Stimulated activated CD8-positive, alpha-beta memory T cell treated with anti-CD3 and anti-CD28 coated beads, Interleukin-4, amount 100 ng/mL, for 1 hour (primary cell): ENCODE measurements at places on chromosomes 13 and 19.

DNA sequence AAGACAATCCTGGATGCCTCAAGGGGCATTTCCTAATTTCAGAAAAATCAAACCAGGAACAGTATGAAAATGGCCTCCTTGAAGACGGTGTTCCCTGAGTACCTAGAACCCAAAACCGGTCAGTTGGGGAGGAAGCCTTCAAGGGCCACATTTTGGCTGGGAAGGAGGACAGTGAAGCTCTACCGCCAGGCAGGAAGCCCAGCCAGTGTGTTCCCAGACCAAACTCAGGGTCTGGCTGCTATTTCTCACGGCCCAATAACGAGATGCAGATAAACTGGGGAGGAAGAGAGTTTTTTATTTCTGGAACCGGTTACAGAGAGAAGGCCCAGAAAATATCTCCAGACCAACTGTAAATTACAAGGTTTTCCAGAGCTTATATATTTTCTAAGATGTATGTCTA lies 24.3 kb upstream of the CEACAM21 start:
- no peak for DNase-seq

GRCh38 chr19:5632657-5633056 lies 9.8 kb downstream of the SAFB start:
- no peak for DNase-seq

- DNase-seq = no peak
These were observed 239.9 kb downstream of the VWA8 start for GRCh38 chr13:41720839-41721561.

GRCh38 chr19:48742096-48742495 lies 1.7 kb upstream of the RASIP1 start:
- no peak for DNase-seq

- DNase-seq = no peak
These were observed 773.2 kb upstream of the SLC10A2 start for GRCh38 chr13:103839460-103839859.

DNA sequence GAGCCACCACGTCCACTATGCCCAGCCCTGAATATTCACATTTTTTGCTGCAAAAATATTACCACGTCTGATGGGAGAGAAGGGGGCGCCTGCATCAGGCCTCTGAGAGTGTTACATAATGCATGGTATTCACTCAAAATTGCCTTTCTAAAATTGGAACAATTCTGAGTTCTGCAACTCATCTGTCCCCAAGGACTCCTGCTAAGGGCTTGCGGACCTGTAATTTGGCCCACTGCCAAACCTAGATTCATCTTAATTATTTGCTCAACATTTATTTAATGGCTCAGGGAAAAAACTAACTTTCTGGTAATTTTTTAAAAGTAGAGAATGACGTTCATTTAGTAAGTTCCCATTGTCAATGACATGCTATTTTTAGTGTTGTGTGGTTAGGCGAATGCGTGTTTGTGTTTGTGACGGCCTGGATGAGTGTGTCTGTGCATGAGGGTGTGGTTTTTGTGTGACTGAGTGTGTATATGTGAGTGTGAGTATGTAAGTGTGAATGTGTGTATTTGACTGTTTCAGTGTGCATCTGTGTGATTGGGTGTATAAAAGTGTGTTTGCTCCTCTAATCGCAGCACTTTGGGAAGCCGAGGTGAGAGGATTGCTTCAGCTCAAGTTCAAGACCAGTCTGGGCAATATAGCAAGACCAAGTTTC lies 8.8 kb downstream of the INAFM1 start:
- no peak for DNase-seq

GRCh38 chr13:65595916-65596315 lies 1634.2 kb downstream of the PCDH9 start:
- no peak for DNase-seq

DNA sequence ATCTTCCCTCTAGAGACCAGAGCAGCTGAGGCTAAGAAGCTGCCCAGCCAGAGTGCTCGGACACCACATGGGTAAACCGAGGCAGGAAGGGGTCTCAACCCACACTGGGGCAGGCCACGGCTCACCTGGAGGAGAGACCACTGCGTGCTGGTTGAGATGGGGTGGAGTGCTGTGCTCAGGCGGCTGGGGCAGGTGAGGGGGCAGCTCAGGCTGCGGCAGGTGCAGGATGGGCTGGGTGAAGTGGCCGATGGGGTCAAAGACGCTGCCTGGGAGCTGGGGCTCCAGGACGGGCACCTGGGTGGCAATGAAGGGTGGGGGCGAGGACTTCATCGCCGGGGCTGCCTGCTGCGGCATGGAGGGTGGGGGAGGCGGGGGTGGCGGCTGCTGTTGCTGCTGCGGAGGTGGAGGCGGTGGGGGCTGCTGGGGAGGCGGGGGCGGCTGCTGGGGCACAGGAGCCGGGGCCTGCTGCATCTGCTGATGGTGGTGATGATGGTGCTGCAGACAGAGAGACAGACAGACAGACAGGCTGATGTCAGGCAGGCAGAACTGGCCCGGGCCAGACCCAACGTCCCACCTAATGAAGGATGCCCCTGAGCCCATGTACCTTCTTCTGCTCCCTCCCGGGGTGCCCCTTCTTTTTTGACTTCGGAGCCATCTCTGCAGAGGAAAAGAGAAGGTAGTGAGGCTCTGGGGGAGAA lies 12.0 kb upstream of the EPHX3 start:
- DNase-seq = no peak

DNA sequence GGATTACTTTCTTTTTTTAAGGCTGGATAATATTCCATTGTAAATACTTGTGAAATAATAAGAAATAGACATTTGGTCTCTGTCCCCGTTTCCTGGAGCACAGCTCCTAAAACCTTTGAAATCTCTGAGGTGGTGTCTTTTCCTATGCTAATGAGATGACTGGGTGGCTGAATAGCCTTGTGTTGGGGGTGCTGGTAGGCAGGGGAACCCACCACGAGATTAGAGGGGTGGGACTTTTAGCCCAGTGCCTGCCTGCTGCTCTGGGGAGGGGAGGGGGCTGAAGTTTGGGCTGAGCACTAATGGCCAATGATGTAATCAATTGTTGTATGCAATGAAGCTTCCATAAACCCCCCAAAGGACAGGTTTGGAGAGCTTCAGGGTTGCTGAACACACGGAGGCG lies 175.7 kb downstream of the FGF9 start:
- no peak for DNase-seq

DNA sequence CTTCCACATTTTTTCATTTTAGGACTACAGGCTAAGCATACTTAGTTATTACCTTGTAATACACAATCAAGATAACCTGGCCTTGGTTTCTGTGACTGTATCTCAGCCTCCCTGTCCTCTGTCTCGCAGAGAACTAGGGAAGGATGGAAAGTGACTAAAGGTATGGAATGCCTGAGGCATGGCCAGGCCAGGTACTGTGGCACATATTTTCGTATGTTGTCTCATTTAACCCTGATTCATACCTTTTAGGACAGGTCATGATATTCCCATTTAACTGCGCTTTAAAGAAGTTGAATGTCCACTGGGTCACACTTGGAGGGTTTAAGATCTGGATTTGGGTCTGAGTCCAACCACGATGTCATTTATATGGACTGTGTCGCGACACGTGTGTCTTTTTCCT lies 322.6 kb downstream of the SHISA2 start:
- no peak for DNase-seq

GRCh38 chr19:6717036-6717435 lies 3.4 kb downstream of the C3 start:
- DNase-seq = no peak

DNA sequence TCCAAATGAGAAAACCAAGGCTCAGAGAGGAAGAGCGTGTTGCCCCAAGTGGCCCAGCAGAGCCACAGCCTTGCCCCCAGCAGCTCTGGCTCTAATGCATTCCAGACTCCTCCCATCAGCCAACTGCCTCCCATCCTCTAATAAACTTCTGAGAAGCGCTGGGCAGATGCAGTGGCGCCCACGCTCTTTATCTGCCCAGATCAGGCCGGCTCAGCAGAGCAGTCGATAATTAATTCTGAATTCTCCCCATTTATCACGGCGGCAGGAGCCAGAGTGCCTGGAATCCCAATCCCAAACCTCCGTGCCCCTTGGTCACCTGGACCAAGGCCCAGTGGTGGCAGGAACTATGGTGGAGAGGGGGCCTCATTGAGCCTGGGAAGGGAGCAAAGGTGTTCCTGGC lies 13.9 kb downstream of the TINCR start:
- DNase-seq = no peak

DNA sequence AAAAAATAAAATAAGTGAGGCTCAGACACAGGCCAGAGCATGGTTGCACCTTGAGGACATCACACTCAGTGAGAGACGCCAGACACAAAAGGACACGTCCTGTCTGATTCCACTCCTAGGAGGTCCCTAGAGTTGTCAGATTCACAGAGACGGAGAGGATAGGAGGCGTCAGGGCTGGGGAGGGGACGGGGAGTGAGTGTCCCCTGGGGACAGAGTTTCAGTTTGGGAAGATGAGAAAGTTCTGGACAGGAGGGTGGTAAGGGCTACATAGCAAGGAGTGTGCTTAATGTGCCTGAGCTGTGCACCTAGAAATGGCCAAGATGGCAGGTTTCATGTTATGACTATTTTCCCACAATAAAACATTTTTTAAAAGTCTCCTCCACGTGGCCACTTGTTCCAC lies 2.2 kb upstream of the GRIN3B start:
- DNase-seq = no peak

DNA sequence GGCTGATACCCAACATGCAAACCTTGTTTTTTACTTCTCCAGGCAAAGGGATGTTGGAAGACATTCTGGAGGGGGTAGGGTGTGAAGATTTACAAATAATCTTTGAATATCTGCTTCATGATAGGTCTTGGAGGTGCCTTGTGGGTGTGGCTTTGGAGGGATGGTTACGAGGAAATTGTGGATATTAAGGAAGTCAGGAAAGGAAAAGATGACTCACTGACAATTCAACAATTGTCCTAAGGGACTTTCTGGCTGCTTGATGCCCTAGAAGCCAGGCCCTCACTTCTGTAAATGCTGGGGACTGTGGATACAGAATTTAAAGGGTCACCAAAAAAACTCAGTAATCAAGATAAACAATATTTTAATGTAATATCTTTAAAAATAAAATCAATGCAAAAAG lies 37.4 kb upstream of the ZNF527 start:
- no peak for DNase-seq

DNA sequence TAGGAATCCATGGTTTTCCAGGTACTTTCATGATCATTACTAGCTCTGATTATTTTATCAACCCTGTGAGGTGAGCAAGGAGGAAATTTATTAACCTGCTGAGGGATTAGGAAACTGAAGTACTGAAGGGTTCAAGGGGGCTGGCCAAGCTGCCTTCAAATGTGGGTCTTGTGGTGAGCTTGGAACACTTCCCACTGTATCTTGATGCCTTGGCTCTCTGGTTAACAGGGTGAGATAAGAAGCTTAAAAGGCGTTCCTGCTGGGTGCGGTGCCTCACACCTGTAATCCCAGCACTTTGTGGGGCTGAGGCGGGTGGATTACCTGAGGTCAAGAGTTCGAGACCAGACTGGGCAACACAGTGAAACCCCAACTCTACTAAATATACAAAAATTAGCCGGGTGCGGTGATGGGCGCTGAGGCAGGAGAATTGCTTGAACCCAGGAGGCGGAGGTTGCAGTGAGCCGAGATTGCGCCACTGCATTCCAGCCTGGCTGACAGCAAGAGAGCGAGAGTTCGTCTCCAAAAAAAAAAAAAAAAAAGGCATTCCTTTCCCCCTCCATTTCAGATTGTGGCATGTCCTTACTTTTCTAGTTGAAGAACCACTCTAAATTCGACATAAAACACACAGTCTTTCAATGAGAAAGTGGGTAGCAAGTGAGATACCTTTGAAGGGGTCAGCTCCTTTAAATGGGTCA lies 70.2 kb downstream of the KLF2 start:
- no peak for DNase-seq

DNA sequence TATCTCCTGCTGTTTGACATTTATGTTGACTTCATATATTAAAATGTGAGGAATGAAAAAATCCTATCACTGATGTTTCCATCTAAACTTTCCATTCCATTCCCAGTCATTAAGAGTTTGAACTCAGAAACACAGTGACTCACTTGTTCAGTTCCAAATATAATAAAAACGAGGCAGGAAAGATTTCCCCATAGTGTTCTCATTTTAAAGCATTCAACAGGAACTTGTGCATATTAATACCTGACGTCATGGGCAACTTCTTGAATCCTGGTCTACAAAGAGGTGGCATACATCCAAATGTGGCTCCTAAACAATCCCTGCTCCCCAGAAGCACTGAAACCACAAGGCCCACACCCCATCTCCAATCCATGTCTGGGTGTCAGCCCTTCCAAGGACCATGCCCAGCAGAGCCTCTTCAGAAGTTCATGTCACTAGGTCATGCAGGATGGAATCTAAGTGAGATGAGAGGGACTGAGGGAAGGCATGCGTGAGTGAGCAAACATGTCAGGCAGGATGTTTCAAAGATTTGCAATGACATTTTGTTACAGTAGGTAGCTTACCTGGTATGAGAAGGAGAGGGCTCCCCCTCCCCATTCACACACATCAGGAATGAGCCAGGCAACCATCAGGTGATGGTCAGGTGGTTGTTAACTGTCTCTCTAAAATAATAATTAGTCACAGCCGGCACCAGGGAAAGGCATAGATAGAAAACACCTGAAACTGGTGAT lies 9.4 kb upstream of the ERVV-2 start:
- DNase-seq = no peak

GRCh38 chr19:42196011-42197001 lies 21.2 kb downstream of the DEDD2 start:
- no peak for DNase-seq

- DNase-seq = no peak
These were observed 86.8 kb downstream of the UBL3 start for GRCh38 chr13:29763436-29764180.

GRCh38 chr13:28412981-28413380 lies 81.9 kb downstream of the FLT1 start:
- no peak for DNase-seq

GRCh38 chr19:2587001-2587719 lies 111.2 kb downstream of the GADD45B start:
- no peak for DNase-seq

- DNase-seq = no peak
These were observed 15.8 kb upstream of the PTPRS start for GRCh38 chr19:5356428-5356827.

GRCh38 chr13:23922005-23922932 lies 25.0 kb upstream of the C1QTNF9B start:
- DNase-seq = no peak

DNA sequence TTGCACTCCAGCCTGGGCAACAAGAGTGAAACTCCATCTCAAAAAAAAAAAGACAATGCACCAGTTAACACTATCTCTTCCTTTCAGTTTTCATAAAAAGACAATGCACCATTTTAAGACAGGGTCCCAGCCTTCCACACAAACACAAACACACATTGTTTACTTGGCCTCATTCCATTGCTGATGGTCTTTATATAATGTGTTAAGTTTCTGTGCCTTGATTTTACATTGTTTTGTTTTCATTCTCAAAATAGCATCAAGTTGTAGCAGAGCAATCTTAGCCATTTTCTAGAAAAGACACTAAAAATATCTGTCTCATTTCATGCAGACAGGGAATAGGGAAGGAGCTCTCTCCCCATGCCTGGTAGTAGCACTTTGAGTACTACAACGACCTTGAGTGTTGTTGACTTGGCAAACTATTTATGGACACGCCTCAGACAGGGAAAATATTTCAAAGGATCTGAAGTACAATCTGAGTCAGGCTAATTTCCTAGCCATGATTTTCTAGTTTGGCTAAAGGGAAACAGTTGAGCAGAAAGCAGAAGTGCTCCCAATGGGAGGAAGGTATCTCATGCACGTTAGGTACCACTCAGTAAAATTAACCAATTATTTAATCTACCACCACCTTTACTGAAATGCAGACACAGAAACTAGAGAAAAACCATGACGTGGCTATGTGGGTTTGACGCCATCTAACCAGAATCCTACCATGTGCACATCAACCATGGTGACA lies 120.6 kb downstream of the ABCC4 start:
- no peak for DNase-seq

- DNase-seq = no peak
These were observed 76.5 kb downstream of the PCDH20 start for GRCh38 chr13:61339054-61339621.

GRCh38 chr13:44061876-44062275 lies 182.2 kb downstream of the LACC1 start:
- no peak for DNase-seq
